ENCODE measurements at places on chromosomes 1 and 21. TPM values are rescaled to one million over a fixed set of nuclear protein-coding genes. Genes with fewer than 3 reads are reported as not detected.

GRCh38 chr21:42193131-42193671, 25.7 kb upstream of the ABCG1 start:
- no peak for DNase-seq

KRTCAP2 gene
- 217 TPM for polyA plus RNA-seq

DNA sequence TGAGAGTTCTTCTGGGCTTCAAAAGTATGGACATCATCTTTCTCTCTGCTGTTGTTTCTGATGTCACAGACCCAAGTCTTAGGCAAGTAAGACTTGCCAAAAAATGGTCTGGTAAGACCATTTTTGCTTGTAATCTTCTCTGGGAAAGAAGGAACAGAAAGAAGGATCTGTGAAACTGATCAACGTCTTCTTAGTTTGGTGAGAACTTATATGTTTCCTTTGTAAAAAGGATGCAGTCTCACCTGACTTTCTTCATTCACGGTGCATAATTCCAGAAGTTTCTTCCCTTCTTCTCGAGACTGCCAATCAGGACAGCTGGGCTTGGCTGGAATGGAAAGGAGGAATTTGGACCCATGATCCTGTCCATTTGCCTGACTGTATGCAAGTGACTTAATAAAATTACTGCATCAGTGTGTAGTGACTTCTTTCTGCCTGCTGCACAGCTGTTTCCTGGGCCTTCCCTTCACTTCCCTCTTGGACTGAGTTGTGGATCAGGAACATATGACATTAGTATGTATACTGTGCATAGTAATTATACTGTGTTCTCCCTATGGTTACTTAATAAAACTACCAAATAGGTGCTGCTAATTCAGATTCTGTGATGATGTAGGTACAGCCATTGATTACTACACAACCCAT, 7.6 kb upstream of the DENND1B start:
- DNase-seq = no peak

DNA sequence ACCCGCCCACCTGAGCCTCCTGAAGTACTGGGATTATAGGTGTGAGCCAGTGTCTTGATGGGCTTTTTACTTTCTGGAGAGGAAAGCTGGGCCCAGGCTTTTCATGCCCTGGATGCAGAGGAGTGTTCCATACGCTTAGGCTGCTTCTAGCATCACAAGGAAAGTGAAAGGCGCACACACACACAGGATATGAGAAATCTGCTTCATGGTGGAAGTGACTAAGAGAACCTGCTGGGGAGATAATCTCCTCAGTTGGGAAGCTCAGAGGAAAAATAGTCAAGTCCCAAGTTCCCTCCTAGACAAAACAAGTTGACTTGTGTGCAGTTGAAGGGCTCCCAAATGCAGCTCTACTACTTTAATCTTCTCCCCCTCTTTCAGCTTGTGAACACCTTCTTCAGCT, 2.2 kb downstream of the NUDC start:
- no peak for DNase-seq

DNA sequence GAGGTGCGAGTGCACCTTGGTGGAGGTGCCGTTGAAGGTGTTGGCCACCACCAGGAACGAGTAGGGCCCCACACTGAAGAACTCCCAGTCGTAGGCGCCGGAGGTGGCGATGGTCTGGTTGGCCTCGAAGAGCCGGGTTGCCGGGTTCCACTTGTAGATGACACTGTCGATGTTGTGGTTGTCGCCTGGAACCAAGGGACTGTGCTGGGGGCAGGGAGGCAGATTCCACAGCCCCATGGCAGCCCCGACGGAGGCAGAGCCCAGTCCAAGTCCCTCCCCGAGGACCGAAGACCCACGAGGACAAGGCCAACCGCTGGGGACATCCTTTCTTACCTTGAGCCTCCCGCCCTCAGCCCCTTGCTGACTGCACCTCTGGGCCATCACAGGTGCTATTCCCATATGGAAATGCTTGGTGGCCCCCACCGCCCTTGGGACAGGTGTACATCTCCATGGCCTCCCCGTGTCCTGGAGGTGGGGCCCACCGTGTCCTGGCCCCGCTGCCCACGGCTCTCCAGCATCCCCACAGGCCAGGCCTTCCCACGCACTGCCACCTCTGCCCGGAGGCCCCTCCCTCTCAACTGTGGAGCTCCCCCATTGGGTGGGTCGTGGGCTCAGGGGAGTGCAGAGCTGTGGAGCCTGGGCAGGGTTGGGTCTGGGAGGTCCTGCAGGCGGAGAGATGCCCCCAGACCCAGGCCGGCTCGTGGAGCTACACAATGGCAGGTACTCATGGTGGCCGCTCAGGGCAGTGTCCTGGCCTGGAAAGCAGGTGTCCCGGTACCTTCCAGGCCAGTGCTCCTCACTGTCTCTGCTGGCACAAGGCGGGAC, 17.9 kb downstream of the KRTAP10-1 start:
- no peak for DNase-seq

GRCh38 chr1:186865857-186866256, 37.1 kb downstream of the PLA2G4A start:
- DNase-seq = no peak

MRPL37 gene
- polyA plus RNA-seq = 64.8 TPM

DNA sequence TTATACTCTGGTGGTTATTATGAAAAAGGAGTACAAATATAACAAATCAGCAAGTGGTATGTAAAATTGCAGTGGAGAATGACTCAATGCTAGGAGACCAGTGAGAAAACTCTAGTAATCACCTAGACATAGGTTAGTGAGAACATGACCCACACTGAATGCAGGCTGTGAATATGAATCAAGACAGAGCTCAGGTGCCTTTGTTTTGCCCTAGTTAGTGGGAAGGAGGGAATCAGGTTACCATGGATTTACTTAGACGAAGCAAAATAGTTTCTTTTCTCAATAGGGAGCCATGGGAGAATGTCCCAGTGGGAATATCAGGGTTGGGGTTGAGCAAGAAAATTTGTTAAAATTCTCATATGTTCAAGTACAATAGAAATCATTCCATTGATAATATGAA, 10.6 kb upstream of the GCLM start:
- DNase-seq = no peak

DNA sequence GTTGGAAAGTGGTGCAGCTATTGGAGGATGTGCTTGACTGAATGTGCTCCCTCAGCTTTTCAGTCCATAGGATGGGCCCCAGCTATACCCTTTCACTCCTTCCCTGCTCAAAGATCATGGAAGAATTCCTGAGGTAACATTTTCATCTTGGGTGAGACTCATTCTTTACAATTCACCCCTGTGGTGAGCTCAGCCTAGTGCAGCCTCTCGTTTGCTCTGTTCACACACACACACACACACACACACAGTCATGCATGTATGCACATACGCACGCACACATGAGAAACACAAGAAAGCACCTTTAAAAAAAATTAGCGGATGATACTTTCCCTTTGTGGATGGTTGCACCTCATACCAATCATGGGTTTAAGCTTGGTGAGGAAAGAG, 25.8 kb downstream of the CCN1 start:
- peak; percentile 35 for DNase-seq

- DNase-seq = no peak
Observed at GRCh38 chr1:23895993-23896392, 17.2 kb downstream of the CNR2 start.

PLA2G2D gene
- not detected for polyA plus RNA-seq

GRCh38 chr1:187853505-187853904, 1024.8 kb downstream of the PLA2G4A start:
- no peak for DNase-seq

DAB1 gene
- not detected for polyA plus RNA-seq

GRCh38 chr1:187275985-187276575, 447.3 kb downstream of the PLA2G4A start:
- DNase-seq = no peak

MFN2 gene
- 35.9 TPM for polyA plus RNA-seq

DNA sequence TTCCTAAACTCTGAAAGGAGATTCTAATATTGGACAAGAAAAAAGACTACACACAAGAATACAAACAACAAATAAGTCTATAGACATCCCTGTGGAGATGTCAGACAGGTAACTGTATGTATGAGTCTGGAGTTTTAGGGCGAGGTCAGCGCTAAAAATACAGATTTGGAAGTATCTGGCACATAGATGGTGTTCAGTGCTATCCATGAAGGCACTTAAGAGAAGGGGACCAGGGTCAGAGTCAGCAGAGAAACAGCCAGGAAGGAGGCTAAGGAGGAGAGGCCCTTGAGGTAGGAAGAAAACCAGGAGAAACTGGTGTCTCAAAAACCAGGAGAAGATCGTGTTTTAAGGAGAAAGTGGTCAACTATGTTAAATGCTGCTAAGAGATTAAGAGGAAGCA, 18.1 kb downstream of the ZMPSTE24 start:
- no peak for DNase-seq

DNA sequence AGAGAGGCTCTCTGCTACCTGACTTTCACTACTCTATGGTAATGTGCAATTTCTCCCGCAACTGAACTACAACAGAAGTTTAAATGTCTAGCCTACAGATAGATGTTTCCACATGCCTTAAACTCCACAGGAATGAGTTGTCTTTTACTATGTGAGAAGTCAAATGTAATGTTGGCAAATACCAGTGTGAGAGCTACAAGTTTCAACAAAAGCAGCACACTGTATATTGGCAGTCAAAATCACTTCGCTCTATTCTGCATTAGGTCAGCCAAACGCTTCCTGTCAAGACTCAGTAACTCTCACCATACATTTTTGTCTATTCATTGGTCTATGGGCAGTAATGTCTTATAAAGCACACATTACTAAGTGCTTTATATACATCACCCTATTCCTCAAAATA, 41.9 kb downstream of the LUZP1 start:
- DNase-seq = no peak

DNA sequence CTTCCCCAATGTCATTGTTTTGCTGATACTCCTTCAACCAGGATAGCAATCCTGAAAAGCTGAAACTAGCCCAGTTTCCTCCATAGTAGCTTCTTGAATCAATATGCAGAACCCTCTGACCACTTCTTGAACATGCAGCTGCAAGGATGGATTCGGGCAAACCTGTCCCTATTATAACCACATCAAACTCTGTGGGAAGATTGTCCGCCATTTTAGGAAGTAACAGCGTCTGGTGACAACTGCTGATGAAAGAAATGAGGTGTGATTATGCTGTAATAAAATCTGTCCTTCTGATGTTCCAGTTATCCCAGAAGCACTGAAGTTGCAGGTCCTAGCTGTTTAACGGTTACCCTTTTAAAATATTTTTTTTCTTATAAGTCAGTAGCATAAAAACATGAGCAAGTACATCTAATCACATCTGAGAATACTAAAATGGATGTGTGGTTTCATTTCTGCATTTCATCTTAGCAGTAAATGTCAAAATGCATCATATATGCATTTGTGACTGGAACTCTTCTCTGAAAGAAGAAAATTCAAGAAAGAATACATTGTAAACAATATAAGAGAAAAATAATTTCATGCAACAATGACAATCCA, 4.5 kb downstream of the CHML start:
- no peak for DNase-seq

- no peak for DNase-seq
Observed at GRCh38 chr1:21865943-21866706, 54.1 kb downstream of the LDLRAD2 start.

GRCh38 chr1:111486431-111486830, 12.6 kb downstream of the C1orf162 start:
- DNase-seq = no peak

SYPL2 gene
- polyA plus RNA-seq = 0.05 TPM

C4BPA gene
- 0.92 TPM for polyA plus RNA-seq

PYHIN1 gene
- not detected for polyA plus RNA-seq

GRCh38 chr1:173406783-173407230, 70.3 kb upstream of the PRDX6 start:
- DNase-seq = no peak

- no peak for DNase-seq
Observed at GRCh38 chr21:46002841-46003574, 21.4 kb downstream of the COL6A1 start.

DNA sequence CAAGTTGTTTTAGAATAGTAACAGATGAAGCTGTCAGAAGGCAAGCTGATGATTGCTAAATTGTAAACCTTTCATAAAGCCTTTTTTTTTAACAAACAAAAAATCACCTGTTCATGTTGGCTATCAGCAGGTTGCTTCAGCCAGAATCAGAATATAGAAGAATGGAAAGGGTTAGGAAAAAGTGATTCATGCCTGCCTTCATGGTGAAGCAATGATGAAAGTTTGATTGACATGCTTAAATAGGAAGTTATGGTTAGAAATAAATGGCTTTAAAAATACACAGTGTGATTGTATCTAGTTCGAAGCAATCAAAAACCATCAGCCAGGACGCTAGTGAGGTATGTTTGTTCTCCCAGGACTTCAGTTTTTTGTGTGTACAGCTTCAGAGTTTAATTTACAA, 37.9 kb downstream of the GABPA start:
- no peak for DNase-seq

DNA sequence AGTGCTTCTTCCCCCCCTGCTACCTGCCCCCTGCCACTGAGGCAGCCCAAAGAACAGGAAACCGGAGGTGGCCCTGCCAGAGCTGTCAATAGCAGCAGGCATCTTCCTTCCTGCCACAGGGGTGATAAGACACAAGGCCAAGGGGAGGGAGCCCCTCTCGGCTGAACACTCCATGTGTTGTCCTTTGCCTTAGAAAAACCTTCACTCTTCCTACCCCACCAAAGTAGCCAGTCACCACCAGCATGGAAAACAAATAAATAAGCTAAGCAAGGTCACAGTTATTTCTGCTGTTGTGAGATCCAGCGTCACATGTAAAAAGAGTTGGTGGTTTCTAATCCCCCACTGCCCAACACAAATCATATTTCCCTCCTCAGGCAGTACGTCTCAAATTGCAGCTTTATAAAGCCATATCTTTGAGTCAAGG, 104.8 kb upstream of the DPT start:
- DNase-seq = no peak

- no peak for DNase-seq
Observed at GRCh38 chr1:67270541-67270940, 37.1 kb upstream of the IL12RB2 start.

DNA sequence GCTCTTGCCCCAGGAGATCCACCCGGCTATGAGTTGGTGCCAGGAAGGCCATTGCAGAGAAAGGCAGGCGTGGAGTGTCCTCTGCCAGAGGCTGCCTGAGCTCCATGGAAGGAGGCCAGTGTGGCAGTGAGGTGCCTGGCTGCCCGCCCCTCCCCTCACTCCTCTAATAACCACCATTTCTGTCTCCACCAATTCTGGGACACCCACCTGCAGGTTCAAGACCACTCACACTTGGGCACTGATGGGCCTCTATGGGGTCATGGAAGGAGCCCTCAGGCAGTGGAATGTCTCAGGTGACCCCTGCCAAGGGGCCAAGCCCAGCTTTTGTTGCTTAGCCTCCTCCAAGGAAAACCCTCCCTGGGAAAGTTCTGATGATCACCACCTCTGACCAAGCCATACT, 731.6 kb downstream of the MATN1 start:
- DNase-seq = no peak

All from A549 (cell line).